Ascending aorta (tissue), 2 donors: ENCODE measurements at places on chromosomes 1 and 21. TPM values are rescaled to one million over a fixed set of nuclear protein-coding genes. Genes with fewer than 3 reads are reported as not detected.

GRCh38 chr21:42764883-42765282, 111.5 kb downstream of the PDE9A start:
- no peaks in the 10 kb centered on the region for H3K36me3 ChIP-seq
- DNase-seq, result no peak
- no peak overlapping the region for H3K4me3 ChIP-seq
- no peaks in the 10 kb centered on the region for H3K27me3 ChIP-seq
- H3K27ac ChIP-seq, result no peak overlapping the region

DNA sequence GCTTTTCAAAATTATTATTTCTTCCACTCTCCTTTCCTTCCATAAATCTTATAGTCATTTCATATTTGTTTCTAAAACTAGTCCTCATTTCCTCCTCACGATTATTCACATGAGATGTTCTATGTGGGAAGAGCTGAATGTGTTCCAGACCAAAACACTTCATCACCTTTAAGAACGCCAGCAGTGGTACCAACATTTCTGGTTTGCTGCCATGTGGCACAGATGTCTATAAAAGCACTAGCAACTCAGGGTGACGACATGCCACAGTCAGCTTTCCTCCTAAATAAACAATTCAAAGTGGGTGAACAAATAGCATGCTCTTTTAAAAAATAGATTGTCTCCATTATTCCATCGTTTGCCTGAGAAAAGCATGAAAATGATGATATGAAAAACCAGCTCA, 1217.8 kb upstream of the ADGRL2 start:
- H3K27ac ChIP-seq, result no peak overlapping the region
- H3K4me1 ChIP-seq, result no peaks in the 10 kb centered on the region
- H3K4me3 ChIP-seq, result no peak overlapping the region
- DNase-seq, result no peak

Gene KRTAP6-3
- not detected for total RNA-seq

DNA sequence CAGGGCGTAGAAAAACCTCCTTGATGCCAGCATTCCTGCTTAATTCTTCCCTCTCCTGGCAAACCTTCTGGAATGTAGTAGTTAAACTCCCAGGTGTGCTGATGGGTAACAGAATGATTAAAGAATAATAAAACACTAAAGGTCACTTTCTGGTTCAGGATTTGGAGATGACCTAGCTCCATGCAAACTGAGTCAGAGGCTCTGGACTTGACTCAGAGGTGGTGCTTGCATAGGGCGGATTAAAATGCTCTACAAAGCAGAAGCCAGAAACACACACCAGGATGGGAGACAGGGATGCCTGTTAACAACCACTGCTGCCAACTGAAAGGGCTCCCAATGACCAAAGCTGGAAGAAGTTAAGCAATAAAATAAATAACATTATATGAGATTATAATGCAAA, 41.5 kb downstream of the KRTAP19-8 start:
- no peaks in the 10 kb centered on the region for H3K36me3 ChIP-seq
- H3K4me1 ChIP-seq, result no peaks in the 10 kb centered on the region
- no peak overlapping the region for H3K27ac ChIP-seq
- H3K4me3 ChIP-seq, result no peak overlapping the region

DNA sequence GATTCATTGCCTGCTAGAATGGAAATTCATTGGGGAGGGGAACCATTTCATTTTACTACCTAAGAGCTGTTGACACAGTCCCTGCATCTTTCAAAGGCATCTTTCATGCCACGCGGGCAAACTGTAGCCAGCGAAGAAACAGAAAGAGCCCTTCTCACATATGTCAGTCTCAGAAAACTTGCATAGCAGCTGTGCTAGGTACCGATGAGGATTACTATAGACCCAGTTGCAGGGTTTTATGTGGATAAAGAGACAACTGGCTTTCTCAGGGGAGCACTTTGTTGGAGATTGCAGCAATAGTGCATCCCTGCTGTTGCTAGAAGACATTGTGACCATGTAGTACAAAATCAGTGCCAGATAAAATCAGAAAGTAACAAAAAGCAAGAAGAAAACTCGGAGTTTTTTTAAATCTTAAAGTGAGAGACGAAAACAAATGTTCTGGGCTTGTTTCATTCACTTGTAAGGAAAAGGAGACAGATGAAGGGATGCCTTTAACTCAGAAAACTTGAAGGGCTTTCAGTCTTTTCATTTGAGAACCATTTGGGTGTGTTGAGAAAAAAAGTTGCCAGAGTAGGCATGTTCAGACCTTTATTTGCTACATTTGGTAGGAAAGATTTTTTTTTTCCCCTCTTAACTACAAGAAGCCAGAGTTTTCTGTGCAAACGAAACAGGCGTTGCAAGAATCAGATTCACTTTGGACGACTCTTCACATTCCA, 804.1 kb downstream of the USP25 start:
- H3K4me1 ChIP-seq, result no peaks in the 10 kb centered on the region
- no peaks in the 10 kb centered on the region for H3K36me3 ChIP-seq
- peak overlapping the region; percentile 62 for H3K4me3 ChIP-seq
- H3K27ac ChIP-seq, result peak overlapping the region; percentile 85

Gene SPRR2B
- not detected for total RNA-seq

Gene RHD
- not detected for total RNA-seq

Gene CHIT1
- total RNA-seq, result not detected

DNA sequence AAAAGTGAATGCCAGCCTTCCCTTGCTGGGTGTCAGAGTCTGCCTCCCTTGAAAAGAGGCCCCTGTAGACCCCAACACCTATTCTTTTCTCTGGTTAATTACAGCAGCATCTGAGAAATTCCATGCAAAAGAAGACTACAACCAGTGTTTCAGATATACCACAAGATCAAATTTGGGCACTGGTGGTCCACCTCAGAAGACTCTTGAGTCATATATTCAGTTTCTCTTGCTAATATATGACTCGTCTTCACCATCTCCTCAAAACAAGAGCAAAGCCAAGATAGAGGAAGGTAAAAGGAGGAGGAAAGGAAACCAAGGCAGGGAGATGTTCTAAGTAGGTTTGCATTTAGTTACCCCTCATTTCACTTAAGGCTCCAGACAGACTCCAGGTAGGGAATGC, 259.9 kb downstream of the ZNF648 start:
- H3K27me3 ChIP-seq, result no peaks in the 10 kb centered on the region
- no peaks in the 10 kb centered on the region for H3K4me1 ChIP-seq
- H3K27ac ChIP-seq, result no peak overlapping the region
- no peaks in the 10 kb centered on the region for H3K36me3 ChIP-seq

Gene FCRL1
- not detected for total RNA-seq

- H3K4me1 ChIP-seq, result no peaks in the 10 kb centered on the region
- H3K36me3 ChIP-seq, result no peaks in the 10 kb centered on the region
- no peak for DNase-seq
Measured at GRCh38 chr1:87834941-87835340, 506.3 kb downstream of the LMO4 start.

Gene DNAI4
- total RNA-seq, result not detected

DNA sequence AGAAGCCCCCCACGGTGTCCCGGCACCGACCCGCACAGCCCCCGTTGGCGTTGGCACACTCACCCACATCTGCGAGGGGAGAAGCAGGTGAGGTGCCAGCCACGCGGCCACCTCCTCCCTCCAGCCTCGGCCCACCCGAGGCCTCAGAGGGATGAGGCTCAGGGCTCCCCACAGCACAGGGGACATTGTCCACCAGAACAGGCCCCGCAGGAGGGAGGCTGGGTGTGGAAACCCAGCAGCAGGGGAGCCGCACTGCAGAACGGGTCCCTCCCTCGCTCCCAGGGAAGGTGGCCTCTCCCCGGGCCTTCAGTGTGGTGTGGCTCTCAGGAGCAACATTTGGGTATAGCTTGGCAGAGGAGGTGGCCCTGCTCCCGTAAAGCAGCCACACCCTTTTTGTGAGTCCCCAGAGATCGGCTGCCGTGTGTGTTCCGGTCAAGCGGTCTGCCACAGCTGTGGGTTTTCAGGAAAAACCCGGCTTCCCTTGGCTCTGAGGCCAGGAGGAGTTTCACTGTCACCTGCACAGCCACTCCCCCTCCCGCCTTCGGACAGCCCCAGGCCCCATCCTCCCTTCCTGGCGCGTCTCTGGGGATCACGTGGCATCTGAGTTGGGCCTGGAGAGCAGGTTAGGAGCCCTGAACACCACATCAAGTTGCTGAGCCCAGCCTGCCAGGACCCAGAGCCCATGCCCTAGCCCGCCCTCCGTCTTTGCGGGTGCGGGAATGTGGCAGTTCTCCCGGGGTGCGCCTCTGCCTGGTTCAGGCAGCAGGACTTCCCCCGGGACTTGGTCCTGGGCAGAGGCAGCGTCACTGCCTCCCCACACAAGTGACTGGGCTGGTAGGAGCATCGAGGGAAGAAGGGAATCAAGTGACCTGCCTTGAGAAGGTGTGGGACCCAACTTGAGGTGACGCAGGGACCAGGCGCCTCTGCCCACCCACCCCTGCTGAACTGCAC, 64.0 kb downstream of the MEGF6 start:
- H3K4me3 ChIP-seq, result no peak overlapping the region
- no peaks in the 10 kb centered on the region for H3K27me3 ChIP-seq
- no peaks in the 10 kb centered on the region for H3K36me3 ChIP-seq
- H3K4me1 ChIP-seq, result peaks cover 65% of the 10 kb centered on the region

Gene ROR1
- total RNA-seq, result 115 TPM

DNA sequence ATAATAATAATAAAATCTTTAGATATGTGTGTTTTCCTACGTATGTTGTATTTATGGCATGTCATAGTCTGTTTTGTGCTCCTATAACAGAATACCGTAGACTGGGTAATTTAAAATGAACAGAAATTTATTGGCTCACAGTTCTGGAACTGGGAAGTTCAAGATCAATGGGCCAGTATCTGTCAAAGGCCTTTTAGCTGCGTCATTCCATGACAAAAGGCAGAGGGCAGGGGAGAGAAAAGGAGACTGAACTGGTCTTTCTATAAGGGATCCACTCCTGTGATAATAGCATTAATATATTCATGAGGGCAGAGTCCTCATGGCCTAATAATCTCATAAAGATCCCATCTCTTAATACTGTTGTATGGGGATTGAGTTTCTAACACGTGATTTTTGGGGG, 7.1 kb upstream of the SFT2D2 start:
- no peak overlapping the region for H3K27ac ChIP-seq
- H3K36me3 ChIP-seq, result no peaks in the 10 kb centered on the region
- H3K4me1 ChIP-seq, result no peaks in the 10 kb centered on the region
- H3K4me3 ChIP-seq, result no peak overlapping the region

Gene OPRD1
- not detected for total RNA-seq

- no peaks in the 10 kb centered on the region for H3K4me1 ChIP-seq
- no peak overlapping the region for H3K27ac ChIP-seq
- no peak for DNase-seq
- no peak overlapping the region for H3K4me3 ChIP-seq
- H3K36me3 ChIP-seq, result no peaks in the 10 kb centered on the region
- no peaks in the 10 kb centered on the region for H3K27me3 ChIP-seq
Measured at GRCh38 chr1:184272175-184272866, 114.5 kb upstream of the C1orf21 start.

- no peaks in the 10 kb centered on the region for H3K4me1 ChIP-seq
- H3K27me3 ChIP-seq, result no peaks in the 10 kb centered on the region
- H3K4me3 ChIP-seq, result no peak overlapping the region
- no peak for DNase-seq
- H3K27ac ChIP-seq, result no peak overlapping the region
Measured at GRCh38 chr1:17874231-17874630, 119.1 kb downstream of the ACTL8 start.

DNA sequence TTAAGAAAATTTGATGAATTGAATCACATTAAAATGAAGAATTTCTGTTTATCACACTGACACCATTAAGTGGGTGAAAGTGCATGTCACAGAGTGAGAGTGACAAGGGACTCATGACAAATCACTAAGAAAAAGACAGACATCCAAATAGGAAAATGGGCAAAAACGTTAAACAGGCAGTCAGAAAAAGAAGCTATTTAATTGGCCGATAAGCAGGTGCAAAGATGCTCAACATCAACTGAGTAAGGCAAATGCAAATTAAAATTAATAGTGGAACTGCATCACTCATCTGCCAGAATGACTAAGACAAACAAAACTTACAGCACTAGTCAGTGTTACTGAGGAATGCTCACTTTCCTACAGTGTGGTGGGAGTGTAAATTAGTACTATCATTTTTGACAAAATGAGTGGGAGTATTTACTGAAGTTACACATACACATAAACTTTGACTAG, 39.2 kb upstream of the RUNX1 start:
- DNase-seq, result no peak
- H3K4me3 ChIP-seq, result no peak overlapping the region
- no peak overlapping the region for H3K27ac ChIP-seq

- no peaks in the 10 kb centered on the region for H3K4me1 ChIP-seq
- no peaks in the 10 kb centered on the region for H3K27me3 ChIP-seq
- no peak overlapping the region for H3K27ac ChIP-seq
- no peak overlapping the region for H3K4me3 ChIP-seq
- DNase-seq, result no peak
Measured at GRCh38 chr1:206537141-206537540, 29.8 kb downstream of the RASSF5 start.

GRCh38 chr21:26925636-26926035, 41.3 kb downstream of the ADAMTS5 start:
- no peak for DNase-seq
- no peak overlapping the region for H3K27ac ChIP-seq
- H3K4me3 ChIP-seq, result no peak overlapping the region
- H3K4me1 ChIP-seq, result no peaks in the 10 kb centered on the region
- H3K36me3 ChIP-seq, result no peaks in the 10 kb centered on the region
